ENCODE measurements at places on chromosomes 2 and 18.

DNA sequence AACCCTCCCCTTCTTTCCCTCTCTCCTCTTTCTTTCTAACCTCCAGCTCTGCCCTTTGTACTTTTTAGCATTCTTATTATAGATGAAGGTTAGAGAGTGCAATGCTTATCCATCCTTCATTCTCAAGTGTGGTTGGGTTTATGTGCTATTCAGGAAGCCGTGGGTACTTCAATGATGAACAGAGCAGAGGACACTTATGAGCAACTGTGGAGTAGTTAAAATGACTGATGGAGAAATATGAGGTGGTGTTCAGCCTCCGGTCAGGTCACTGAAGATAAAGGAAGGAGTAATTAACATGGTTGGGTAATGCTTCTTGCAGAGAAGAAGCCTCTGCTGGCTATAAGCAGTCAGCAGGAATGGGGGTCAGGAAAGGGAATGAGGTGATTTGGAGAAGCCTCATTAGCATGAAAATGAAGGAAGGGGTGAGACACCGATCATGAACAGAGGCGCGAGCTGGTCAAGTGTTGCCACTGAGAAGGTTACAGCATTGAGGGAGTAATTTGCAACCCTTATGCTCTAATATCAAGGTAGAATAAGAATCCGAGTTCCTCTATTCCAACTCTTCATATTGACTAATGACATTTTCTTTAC, 174.7 kb downstream of the LPIN1 start:
- DNase-seq, result no peak

- no peak for DNase-seq
Measured at GRCh38 chr2:188884517-188884916, 89.7 kb upstream of the COL3A1 start.

- no peak for DNase-seq
Measured at GRCh38 chr2:23299476-23300195, 85.3 kb upstream of the KLHL29 start.

- DNase-seq, result no peak
Measured at GRCh38 chr2:35538796-35539195, 816.8 kb upstream of the CRIM1 start.

DNA sequence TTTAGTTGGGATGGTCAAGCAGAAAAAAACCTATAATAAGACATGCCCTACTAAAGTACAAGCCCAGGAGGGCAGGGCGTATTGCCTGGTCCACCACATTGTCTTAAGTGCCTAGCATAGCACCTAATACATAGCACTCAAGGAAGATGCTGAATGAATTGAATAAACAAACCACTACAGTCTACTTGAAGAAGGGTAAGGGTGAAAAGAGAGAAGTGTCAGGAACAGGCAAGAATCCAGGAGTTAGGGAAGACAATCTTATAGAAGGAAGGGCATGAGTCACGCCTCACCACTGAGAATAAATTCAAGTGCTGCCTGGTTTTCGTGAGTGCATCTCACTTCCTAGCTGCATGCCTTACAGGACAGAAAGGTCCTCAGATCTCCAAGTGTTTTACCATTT, 13.9 kb downstream of the SLC19A3 start:
- no peak for DNase-seq

- DNase-seq, result no peak
Measured at GRCh38 chr18:34694591-34695165, 15.4 kb upstream of the DTNA start.

DNA sequence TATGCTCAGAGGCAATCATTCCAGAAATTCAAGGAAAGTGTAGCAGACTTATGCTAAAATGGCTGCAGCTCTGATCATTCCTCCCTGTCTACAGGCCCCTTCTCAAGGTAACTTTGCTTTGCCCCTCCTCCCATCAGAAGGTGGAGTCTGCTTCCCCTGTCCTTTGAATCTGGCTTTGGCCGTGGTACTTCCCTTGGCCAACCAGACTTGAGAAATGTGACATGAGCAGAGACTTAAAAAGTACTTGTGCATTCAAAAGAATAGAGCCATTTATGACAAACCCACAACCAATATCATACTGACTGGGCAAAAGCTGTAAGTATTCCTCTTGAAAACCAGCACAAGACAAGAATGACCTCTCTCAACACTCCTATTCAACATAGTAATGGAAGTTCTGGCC, 59.5 kb upstream of the NCKAP5 start:
- DNase-seq, result no peak

- DNase-seq, result no peak
Measured at GRCh38 chr2:47203995-47204394, 48.9 kb upstream of the STPG4 start.

DNA sequence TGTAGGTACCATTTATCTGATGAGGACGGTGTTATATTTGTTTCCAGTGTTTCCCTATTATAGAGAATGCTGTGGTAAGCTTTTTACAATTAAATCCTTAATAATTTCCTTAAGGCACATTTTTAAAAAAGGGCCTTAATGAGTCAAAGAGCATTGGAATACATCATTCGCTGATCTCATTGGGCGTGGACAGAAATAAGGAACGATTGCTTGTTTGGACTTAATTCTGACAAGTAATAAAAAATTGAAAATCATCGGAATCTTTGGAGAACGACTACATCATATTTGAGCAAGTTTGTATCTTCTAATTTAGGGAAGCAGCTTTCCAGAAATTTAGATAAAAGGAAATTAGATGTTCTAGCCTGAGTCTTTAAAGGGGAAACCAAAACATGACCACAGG, 11.3 kb downstream of the AGPS start:
- no peak for DNase-seq

DNA sequence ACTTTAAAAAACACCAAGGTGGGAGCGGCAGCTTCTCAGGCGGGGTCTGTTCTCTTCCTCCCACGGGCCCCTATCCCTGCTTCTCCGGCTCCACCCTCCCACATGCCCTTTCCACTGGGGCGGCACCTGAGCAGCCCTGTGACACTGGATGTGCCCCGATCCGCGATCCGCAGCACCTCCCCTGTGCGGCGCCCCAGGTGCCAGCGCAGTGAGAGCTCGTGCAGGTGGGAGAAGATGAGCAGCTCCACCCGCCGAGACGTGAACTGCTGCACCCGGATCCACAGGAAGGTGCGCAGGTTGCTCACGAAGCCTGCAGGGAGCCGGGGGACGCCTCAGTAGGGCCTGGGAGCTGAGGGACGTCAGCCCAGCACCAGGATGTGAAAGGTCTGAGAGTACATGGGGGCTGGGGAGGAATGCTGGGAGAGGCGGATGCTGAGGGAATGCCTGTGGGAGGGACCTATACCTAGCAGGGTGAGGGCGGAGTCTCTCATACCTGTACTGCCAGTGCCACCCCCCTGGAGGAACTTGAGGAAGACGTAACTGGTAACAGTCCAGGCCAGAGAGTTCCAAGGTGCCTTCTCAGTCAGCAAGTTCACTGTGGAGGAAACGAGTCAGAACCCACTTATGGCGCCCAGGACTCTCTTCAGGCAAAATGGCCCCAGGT, 2.8 kb downstream of the ABCB6 start:
- no peak for DNase-seq

DNA sequence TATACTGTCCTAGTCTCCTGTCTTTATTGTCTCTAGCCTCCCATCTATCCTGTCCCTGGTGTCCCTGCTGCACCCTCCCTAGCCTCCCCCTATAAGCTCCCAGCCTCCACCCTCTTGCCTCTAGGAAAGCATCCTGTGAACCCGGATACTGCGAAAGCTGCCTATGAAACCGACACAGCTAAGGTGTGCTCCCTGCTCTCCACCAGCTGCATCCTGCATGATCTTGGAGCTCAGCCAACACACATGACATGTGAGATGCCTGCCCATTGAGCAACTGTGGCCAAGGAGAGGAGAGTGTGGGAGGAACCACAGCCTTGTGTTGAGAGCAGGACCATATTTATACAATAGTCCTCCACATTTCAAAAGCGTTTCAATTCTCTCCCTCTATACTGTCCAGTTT, 187.1 kb downstream of the ZBTB7C start:
- DNase-seq, result peak; percentile 20

GRCh38 chr2:123419976-123420375, 605.1 kb upstream of the CNTNAP5 start:
- no peak for DNase-seq

DNA sequence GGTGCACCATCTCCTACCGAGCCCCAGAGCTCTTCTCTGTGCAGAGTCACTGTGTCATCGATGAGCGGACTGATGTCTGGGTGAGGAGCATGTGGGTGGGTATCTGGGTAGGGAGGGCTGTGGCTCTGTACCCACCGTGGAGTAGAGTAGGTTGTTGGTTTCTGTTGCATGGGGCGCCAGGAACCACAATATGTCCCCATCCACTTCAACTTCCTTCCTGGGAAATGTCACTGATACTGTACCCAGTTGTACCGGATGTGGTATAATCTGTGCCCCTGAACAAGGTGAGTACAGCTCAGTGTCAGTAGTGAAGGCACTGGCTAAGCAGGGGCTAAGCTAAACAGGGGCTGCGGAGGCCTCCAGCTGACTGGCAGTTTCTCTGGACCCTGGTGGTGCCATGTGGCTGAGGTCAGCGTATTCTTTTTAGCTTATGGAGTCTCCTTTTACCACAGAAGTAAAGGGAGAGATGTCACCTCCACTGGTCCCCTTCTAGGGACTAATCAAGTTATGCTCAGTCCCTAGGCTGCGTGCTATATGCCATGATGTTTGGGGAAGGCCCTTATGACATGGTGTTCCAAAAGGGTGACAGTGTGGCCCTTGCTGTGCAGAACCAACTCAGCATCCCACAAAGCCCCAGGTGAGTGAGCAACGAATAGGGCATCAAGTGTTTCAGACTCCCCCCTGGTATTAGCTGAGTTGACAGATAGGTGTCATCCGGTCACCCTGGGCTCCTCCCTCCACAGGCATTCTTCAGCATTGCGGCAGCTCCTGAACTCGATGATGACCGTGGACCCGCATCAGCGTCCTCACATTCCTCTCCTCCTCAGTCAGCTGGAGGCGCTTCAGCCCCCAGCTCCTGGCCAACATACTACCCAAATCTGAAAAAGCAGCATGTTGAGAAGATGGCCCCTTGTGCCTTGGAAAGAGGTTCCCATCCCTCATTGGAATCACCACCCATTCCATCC, 2.7 kb downstream of the STK16 start:
- DNase-seq, result peak; percentile 74

DNA sequence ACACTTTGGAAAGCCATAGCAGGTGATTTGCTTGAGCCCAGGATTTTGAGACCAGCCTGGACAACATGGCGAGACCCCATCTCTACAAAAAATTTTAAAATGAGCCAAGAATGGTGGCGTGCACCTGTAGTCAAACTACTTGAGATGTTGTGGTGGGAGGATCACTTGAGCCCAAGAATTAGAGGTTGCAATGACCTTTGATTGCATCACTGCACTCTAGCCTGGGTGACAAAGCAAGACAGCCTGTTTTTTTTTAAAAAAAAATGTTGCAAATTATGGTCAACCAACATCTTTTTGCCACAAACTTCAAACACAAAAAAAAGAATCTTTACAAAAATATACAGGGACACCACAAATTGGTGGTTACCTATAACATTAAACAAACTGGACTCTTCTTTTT, 40.3 kb downstream of the MEX3C start:
- no peak for DNase-seq

DNA sequence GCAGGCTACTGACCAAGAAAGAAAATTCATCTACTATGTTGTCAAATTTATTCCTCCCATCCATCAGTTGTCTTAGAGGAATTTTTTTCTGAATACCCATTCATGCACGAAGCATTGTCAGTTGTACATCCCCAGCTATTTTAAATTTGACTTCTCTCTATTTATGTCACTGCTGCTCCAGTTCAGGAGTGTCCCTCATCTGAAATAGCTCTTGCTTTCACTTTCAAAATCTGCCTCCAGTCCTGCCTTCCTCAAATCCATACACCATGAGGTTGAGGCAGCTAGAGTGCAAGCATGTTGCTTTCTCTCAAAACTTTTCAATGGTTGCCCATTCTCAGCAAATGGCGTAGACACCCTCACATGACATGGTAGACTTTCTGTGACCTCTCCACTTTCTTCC, 335.4 kb upstream of the CDH2 start:
- DNase-seq, result no peak

- DNase-seq, result no peak
Measured at GRCh38 chr18:24482821-24483220, 22.4 kb downstream of the HRH4 start.

GRCh38 chr2:86331384-86331783, 6.0 kb downstream of the REEP1 start:
- DNase-seq, result no peak

GRCh38 chr2:160931531-160931930, 228.7 kb upstream of the TANK start:
- no peak for DNase-seq

DNA sequence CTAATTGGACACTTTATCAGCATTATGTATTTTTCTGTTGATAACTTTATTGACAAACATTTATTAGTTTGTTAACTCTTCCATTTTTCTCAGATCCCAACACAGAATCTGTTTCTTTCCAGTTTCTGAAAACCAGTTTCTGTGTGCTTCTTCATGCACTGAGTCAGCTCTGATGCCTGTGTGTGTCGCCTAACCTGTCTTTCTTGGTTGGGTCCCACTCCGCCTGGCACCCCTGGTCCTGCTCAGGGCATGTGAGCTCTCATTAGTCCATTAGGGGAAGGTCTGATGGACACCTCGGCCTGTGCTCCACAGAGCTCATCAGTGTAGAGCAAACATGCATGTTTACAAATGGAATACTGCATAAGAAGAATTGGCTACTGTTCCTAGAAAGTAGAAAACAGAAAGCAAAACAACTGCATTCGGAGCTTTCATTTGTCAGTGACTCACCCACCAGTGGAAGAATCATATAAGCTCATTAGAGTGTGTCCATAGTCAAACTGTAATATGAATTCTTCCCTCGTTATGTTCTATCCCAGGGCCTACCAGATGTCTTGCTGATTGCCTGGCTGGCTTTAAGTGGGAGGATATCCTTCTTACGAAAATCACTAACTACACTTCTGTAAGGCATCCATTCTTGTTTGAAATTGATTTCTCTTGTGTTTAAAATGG, 137.7 kb downstream of the SNTG2 start:
- no peak for DNase-seq

GRCh38 chr2:11554399-11554716, 20.5 kb downstream of the GREB1 start:
- no peak for DNase-seq

GRCh38 chr2:234494361-234495250, 2.3 kb downstream of the ARL4C start:
- DNase-seq, result no peak

DNA sequence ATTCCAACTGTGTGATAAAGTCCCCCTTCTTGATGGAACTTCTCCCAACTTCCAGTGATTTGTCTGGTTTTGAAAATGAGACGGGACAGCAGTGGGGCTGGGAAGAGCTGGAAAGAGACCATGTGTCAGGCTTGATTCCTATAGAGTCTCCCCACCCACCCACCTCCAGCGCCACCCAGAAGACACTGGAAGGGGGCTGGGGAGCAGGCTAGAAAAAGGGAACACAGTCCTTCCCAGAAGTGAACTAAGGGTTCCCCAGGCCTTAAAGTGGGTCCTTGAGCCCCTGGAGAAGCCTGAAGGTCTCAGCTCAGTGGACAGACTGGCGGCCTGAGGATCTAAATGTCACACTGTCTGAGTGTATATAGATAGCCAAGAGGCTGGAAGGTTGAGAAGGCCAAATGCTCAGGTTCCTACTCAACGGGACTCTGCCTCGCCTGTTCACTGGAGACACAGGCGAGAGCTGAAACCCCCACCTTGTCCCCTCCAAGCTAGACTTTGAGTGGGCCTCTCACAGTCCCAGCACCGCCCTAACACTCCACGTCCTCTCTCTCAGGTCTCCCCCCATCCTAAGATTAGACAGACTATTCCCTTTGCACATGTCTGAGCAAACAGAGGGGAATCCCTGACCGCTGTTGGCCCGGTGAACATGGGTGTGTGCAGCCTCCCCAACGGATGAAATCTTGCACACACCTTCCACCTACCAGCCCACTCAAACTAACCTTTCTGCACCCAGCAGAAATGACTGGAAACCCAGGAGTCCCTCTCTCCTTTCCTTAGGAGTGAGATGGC, 1.6 kb downstream of the PKDCC start:
- no peak for DNase-seq

Data from activated naive CD4-positive, alpha-beta T cell treated with anti-CD3 and anti-CD28 coated beads for 36 hours (primary cell).